ENCODE measurements at places on chromosomes 5 and 9.
A peak's percentile ranks its signal among the peaks of the same experiment; 100 is the strongest.

DNA sequence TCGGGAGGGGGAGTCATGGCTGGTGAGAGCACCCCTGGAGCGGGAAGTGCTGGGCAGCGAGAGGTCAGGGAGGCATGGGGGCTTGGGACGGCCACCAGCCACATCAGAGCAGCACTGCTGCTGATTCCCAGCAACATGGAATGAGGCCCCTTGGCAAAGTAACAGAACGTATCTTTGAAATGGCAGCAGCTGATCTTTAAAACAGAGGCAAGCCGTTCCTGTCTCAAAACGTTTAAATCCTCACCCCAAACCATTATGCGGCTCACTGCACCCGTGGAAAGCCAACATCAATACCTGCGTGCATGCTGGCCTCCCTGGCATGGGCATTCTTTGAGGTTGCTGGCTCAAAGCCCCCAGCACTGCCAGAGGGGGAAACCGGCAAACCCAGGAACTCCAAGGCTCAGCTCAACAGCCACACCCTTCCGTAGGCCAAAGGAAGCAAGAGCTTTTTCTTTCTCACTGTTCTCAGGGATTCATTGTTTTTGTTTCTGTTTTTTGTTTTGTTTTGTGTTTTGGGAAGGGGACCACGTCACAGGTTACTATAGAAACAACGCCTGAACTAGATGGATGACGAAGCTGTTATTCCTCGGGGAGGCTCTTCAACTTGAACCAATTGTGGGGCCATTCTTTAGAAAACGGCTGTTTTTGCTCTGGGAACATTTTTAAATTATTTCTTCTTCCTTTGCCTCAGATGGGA is 28.1 kb upstream of the OBP2B start:
- DNase-seq = no peak

DNA sequence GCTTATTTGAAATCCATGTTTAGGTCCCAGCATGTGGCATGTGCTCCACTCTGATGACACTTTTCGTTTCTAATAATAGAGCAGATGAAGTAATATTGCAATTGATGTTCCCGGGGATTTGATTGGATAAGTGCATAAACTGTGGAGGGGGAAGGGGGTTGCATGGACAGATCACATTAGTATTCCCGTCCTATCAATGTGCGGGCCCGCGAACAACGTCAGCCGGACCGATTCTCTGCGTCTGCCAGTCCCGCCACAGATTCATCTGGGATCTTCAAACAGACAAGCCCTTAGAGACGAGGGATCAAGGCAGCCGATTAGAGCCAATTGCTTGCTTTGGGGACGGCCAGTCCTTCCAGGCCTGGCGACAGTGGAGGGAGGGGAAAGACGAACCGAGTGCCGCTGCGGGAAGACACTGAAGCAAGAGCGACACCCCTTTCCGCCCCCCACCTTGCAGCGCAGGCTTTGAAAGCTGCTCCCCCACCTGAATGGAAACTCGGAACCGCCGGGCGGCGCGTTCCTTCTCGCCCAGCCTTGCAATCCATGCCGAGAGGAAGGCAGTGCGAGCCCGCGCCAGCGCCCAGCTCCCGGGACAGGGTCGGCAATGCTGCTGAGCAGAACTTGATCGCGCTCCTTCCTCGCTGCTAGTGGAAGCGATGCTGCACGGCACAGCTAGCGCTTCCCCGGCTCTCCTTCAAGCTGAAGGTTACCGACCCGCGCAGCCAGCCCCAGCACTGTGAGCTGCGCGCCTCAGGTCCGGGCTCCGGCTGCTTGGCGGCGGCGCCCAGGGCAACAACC is at the start of gene RGS7BP:
Gene RGS7BP, plus strand, starts transcription at position 247 of the 798 bp plus-strand sequence. CDS start 610 bp downstream, outside the sequence.
- DNase-seq = no peak

DNA sequence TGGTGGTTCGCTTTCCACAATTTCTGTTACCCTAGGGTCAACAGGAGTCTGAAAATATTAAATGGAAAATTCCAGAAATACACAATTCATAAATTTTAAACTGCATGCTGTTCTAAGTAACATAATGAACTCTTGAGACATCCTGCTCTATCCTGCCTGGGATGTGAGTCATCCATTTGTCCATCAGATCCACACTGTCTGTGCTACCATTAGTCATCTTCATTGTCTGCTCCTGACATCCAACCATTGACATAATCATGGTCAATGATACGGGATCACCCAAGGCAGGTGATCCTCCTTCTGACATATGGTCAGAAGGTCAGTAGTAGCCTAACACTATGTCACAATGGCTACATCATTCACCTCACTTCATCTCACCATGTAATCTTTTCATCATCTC is 276.7 kb upstream of the KIF2A start:
- DNase-seq = no peak

DNA sequence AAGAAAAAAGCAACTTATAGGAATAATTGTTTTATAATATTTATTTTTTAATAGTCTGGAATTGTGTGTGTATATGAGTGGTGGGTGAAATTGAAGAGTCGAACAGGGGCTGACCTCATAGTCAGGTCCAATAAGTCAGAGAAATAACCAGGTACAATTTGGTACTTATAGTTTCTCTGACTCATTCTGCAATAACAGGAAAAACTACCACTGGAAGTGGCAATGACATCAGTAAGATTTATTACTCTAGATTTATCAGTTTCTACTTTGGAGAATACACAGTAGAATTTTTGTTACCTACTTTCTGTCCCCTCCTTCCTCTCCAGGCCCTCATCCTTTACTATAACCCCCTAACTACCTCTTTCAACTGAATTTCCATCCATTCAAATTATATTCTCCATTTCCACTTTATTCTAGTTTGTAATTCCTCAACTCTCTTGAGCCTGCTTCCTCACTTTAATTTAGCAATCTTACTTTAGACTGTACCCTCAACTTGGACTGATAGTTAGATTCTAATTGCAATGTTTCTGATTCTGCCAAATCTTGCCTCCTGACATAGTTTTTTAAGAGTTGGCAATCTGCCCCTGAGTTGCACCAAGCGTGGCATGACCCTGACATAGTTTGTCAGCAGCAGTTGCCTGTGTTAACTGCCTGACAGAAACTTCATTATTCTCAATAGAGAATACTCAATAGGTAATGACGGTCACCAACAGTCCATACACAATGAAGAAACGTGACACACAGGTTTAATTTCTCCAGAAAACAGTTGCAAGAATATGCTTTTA is 475.3 kb upstream of the RIOK2 start:
- no peak for DNase-seq

- no peak for DNase-seq
Measured at GRCh38 chr5:2557435-2557834, 194.0 kb downstream of the IRX2 start.

DNA sequence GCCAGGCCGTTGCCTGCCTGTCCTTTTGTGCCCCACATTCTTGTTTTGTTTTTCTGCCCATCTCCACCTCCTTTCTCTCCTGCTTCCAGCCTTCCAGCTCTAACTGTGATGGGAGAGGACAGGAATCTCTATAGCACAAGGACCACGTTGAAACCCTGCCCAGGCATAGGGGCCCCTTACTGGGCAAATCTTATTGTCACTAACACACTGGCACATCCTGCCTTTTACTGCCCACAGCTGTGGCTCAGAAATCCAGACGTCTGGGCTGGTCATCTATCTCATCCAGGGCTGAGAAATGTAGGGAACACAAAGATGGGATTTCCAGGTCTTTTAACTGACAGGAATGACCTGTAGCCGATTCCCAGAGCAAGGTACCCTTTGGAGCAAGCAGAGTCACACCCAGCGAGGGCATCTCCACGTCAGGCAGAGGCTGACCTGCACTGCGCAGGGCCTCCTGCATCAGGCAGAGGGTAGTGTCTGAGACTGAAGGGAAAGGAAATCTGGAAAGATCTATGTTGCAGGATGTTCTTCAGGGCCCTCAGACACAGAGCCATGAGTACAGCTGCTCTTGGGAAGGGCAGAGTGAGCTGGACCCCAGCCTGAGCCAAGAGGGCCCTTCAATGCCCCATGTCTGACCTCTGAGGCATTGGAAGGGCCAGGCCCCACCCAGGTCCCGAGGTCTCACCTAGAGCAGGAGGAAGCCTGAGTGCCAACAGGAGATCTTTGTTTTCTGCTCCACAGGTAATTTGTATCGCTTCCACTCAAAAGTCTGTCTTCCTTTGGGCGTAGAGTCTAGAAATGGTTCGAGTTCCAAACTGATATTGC is 278.8 kb downstream of the FSTL4 start:
- no peak for DNase-seq

- no peak for DNase-seq
Measured at GRCh38 chr5:178295589-178295988, 63.0 kb upstream of the PHYKPL start.

- DNase-seq = no peak
Measured at GRCh38 chr5:143135832-143136551, 267.5 kb downstream of the NR3C1 start.

GRCh38 chr9:113634596-113635515 is 171.3 kb downstream of the RGS3 start:
- no peak for DNase-seq

DNA sequence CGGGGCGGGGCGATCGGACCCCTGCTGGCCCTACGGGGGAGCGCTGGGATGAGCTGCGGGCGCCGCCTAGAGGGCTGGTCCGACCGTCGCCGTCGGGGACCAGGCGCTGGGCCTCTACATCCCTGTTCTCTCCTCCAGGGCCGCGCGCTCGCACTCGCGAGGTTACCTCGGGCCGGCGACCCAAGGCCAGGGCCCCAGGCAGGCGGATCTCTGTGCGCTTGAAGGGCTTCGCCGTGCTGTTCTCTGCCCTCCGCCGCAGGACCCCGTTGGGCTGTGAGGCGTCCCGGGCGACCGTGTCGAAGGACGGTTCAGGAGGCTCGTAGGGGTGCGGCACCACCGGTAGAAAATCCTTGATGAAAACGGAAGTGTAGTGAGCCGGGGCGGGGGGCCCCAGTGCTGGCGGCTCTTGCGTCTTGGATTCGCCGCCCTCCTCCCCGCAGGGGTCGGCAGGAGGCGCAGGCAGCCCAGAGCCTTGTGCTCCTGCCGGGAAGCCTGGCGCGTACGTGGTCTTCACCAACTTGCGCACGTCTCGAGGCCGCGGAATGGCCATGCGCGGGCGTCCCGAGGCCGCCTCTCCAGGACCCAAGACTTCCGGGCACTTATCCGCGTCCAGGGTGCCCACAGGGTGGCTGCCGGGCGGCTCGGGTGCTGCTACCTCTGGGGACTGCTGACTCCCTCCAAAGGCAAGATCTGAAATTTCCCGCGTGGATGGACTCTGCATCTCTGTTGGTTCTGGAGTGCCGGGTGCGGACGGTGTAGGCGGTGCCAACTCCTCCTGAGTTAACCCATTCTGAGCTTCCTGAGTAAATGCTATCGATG is 2.0 kb downstream of the PROB1 start:
- DNase-seq = peak; percentile 81

DNA sequence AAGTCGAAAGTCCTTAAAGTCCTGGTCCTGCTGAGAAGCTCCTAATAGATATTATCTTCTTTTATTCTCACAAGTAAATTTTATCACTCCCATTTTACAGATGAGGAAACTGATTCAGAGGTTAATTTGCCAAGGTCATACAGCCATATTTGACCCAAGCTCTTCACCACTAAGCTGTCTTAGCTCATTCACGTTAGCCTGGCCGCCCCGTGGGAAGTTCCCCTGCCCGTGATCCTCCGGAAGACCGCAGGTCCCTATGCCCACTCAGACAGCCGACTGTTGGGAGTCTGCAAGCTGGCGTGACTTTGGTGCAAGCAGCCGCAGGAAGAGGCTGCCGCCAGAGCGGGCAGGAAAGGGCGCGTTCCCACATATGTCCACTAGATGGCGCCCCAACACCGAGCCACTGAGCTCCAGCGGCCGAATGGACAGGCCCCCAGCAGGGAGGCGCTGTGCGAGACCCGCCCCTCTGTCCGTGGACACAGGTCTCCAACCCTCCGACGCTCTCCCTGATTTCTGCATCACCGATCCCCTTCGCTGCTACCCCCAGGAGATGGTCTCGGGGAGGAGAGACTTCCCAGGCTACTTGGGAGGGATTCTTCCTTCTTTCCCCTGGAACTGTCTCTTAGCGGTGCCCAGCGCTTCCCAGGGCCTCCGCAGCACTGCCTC is 10.0 kb upstream of the ARAP3 start:
- DNase-seq = peak; percentile 81

Measured in CD4-positive, alpha-beta T cell treated with Interleukin-15 for 1 hour (primary cell).